ENCODE measurements at places on chromosomes 11 and 22. TPM values are rescaled to one million over a fixed set of nuclear protein-coding genes. Genes with fewer than 3 reads are reported as not detected.

Gene MMP10
- total RNA-seq: not detected

GRCh38 chr11:115599125-115599524 is 94.9 kb upstream of the CADM1 start:
- no peaks in the 10 kb centered on the region for H3K36me3 ChIP-seq
- H3K27ac ChIP-seq: no peak overlapping the region
- H3K27me3 ChIP-seq: no peaks in the 10 kb centered on the region
- no peak for DNase-seq
- H3K4me3 ChIP-seq: no peak overlapping the region

DNA sequence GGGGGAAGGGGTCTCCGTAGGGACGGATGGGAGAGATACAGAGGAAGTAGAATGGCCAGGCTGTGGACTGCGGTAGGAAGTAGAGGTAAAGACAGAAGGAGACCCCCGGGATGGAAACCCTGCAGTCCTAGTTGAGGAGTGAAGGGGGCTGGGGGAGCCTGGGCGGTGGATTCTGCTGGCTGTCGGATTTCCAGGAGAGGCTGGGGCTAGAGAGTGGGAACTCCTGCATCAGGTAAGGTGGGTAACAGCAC is 727 bp upstream of the SCARF2 start:
- no peak for DNase-seq
- H3K4me1 ChIP-seq: peaks cover 8% of the 10 kb centered on the region
- no peaks in the 10 kb centered on the region for H3K36me3 ChIP-seq
- H3K4me3 ChIP-seq: no peak overlapping the region
- H3K27ac ChIP-seq: no peak overlapping the region

GRCh38 chr11:125348141-125348651 is 147.9 kb downstream of the FEZ1 start:
- H3K36me3 ChIP-seq: no peaks in the 10 kb centered on the region
- no peaks in the 10 kb centered on the region for H3K4me1 ChIP-seq
- no peak overlapping the region for H3K4me3 ChIP-seq

- H3K36me3 ChIP-seq: no peaks in the 10 kb centered on the region
- no peak overlapping the region for H3K27ac ChIP-seq
- H3K4me3 ChIP-seq: no peak overlapping the region
Measured at GRCh38 chr11:134679592-134679991, 267.6 kb upstream of the B3GAT1 start.
